Activated naive CD4-positive, alpha-beta T cell treated with anti-CD3 and anti-CD28 coated beads for 36 hours (primary cell): ENCODE measurements at places on chromosomes 2 and 18.

DNA sequence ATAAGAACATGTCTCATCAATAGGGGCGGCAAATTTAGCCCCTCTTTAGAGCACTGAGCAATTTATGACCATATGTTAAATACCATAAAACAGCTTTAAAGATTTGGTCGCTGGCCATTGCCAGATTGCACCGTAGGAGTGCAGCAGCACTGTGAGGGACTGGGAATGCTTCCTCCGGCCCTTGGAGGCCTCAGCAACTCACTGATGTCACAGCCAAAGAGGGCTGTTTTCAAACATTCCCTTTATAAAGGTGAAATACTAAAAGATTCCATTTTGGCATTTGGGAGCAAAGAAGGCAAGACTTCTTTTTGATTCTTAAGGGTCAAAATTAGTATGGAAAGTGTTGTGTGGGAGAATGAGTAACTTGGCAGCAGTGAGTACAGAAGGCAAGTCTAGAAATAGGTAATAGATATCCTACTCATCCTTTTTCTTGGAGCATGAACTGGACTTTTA is 63.7 kb downstream of the BABAM2 start:
- H3K36me3 ChIP-seq: peaks cover 9% of the 10 kb centered on the region
- H3K4me1 ChIP-seq: peaks cover 62% of the 10 kb centered on the region
- no peak overlapping the region for H3K4me3 ChIP-seq
- no peaks in the 10 kb centered on the region for H3K27me3 ChIP-seq

DNA sequence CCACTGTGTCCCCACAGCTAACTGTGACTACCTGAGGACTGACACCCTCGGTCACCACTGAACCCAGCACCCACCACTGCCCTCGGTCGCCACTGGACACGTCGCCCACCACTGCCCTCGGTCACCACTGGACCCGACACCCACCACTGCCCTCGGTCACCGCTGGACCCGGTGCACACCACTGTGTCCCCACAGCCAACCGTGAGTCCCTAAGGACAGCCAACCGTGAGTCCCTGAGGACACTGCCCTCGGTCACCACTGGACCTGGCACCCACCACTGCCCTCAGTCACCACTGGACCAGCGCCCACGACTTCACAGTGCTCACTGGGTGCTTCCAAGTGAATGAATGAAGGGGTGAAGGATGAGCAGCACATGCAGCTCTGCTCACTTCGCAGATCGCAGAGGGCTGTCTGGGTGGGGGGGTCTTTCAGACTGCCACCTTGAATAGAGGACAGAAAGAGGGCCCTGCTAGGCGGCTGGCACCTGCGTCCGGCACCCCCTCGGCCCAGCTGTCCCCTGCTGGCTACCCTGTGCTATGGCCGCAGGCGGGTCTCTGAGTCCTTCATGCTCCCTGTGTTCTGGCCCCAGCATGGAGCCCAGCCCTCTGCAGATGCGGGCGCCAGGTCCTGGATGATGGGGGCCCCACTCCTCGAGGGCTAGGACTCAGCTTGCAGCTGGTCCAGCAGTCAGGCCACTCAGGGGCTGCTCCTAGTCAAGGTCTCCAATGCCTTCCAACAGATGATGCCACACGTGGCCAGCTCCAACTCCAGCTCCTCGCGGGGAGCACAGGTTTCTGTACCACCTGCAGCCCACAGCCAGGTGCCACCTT is 51.4 kb upstream of the GPC1 start:
- no peaks in the 10 kb centered on the region for H3K4me1 ChIP-seq
- H3K36me3 ChIP-seq: no peaks in the 10 kb centered on the region
- H3K4me3 ChIP-seq: no peak overlapping the region
- H3K27me3 ChIP-seq: peaks cover 5% of the 10 kb centered on the region
- H3K27ac ChIP-seq: no peak overlapping the region
- DNase-seq: no peak

- H3K27ac ChIP-seq: peak overlapping the region; percentile 94
- no peaks in the 10 kb centered on the region for H3K36me3 ChIP-seq
- peak overlapping the region; percentile 70 for H3K4me3 ChIP-seq
- H3K27me3 ChIP-seq: no peaks in the 10 kb centered on the region
- peak; percentile 75 for DNase-seq
These were observed 88.4 kb upstream of the STK17B start for GRCh38 chr2:196259507-196260481.

- H3K27ac ChIP-seq: no peak overlapping the region
- DNase-seq: no peak
- H3K4me3 ChIP-seq: no peak overlapping the region
- H3K4me1 ChIP-seq: no peaks in the 10 kb centered on the region
These were observed 1118.7 kb downstream of the SUCLG1 start for GRCh38 chr2:83340424-83340823.
